ENCODE measurements at places on chromosomes 3 and 15.
A peak's percentile ranks its signal among the peaks of the same experiment; 100 is the strongest.

GRCh38 chr15:31200735-31201151 lies 99.2 kb upstream of the TRPM1 start:
- DNase-seq, result peak; percentile 42

DNA sequence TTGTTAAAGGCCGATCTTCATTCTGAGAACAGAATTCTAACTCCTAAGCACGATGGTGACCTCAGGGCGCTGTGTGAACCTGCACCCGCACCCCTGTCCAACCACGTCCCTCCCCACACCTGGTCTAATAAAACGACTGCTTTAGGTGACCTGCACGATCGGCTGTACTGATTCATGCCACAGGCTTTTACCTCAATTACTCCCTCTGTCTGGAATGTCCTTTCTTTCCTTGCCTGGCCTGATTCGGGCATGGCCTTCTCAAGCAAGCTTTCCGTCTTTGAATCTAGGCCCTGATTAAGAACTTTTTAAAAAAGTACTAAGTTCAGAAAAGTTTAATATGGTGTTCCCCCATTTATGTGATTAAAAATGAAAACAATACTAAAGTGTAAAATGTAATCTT lies 842 bp upstream of the U2SURP start:
- DNase-seq, result peak; percentile 50

- no peak for DNase-seq
Measured at GRCh38 chr3:125238759-125239158, 26.2 kb upstream of the SLC12A8 start.

- DNase-seq, result no peak
Measured at GRCh38 chr3:115630850-115631249, 7.5 kb downstream of the GAP43 start.

DNA sequence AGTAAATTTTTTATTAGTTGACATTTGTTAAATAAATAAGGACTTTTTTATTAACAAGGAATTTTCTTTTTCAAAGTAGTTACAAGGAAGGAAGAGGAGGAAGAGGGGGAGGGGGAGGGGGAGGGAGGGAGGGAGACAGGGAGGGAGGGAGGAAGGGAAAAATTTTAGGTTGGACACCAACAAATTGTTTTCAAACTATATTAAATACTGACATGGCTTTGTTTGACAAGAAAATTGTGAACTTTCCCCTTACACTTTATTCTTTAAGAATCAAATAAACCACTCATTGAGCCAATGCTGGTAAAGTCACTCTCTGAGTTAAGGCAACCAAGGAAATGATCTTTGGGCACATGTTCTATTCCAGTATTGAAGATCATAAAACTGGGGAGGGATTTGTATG lies 115.7 kb upstream of the PPP2R3A start:
- DNase-seq, result no peak

GRCh38 chr15:36130641-36131310 lies 448.6 kb upstream of the CDIN1 start:
- no peak for DNase-seq

DNA sequence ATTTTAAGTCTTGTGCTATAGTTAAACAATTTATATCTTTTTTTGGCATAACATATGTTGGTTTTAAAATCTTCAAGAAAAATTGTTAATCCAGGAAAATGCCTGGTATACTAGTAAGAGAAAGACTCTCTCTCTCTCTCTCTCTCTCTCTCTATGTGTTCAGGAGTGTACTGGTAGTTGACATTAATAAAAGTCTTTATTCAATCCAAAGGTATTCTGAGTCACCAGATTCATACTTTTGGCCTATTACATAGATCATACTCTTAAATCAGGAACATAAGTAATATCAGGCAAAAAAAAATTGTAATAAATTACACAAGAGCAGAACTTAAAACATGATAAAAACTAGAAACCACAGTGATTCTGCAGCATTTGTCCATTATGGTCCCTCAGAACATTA lies 70.2 kb downstream of the TFG start:
- no peak for DNase-seq

GRCh38 chr3:43247561-43248184 lies 38.7 kb upstream of the SNRK start:
- DNase-seq, result no peak

All from EL (cell line).